Inflammatory macrophage (primary cell): ENCODE measurements at places on chromosomes 11 and 22.

DNA sequence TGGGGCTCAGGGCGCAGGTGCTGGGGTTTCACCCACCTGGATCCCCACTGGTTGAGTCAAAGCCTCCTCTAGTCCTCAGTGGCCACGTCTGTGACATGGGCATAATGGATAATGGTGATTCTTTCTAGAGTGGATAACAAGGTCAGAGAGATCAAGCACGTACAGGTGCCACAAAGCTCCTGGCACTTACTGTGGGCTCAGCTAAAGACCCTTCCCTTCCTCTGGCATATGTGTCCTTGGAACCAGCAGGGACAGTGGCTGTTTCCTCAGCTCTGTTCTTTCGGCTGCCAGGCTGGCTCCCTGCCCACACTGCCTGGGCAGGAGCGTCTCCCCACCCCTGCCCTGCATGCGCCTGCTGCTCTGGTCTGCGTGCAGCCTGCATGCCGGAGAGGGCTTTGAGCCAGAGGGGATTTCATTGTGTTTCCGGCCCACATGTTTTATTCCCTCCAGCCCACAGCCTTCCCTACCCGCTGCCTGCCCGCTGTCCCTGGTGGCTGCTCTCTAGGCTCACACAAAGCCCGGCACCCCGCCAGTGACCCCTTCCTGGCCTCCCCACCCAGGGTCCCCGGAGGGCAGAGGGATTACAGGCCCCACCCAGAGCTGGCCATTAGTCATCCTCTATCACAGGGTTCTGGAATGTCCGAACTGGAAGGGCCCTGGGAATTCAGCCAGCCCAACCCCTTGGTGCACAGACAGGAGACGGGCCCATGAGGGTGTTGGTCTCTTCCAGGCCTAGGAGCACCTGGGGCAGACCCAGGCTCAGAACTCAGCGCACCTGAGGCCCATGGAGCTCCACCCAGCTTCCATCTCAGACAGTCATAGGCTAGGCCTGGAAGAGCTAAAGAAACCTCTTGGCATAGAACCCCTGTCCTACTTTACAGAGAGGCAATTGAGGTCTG lies 55.3 kb upstream of the GCAT start:
- DNase-seq = no peak

DNA sequence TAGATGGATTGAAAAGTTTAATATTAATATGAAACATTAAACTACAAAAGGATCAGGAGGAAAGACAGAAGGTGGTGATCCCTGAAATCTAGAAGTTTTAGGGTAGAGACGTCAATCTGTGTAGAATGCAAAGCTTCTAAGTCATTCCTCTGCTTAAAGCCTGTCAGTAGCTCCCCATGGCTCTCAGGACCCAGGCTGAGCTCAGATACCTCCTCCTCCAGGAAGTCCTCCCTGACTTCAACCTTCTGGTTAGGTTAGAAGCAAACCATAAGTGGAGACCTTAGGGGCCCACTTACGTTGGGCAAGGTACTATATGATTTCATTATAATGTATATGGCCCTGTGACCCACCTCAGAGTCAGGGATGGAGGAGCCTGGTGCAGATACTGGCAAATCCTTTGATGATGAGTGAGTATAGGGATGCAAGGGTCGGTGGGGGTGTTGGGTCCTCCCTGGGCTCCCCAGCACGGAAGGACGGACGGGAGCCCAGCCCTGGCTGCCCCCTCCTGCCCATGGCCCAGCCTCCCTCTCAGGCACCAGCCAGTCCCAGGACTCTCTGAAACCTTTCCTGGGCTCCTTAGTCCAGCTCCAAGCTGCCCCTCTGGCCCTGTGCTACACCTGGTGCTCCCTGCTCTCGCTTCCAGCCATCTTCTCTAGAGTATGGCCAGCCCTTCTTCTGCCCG lies 3.2 kb upstream of the PPP6R3 start:
- DNase-seq = no peak

- DNase-seq = peak; percentile 98
Measured at GRCh38 chr11:9759519-9760192, 95.8 kb downstream of the SWAP70 start.

- DNase-seq = peak; percentile 44
Measured at GRCh38 chr11:64360448-64360921, 1.5 kb downstream of the RPS6KA4 start.
